ENCODE measurements at places on chromosomes 4 and X. TPM values are rescaled to one million over a fixed set of nuclear protein-coding genes. Genes with fewer than 3 reads are reported as not detected.

RNF128 gene
- 43.0 TPM for total RNA-seq

SOX3 gene
- total RNA-seq = not detected

ELK1 gene
- 26.9 TPM for total RNA-seq

EPGN gene
- total RNA-seq = not detected

TMSB15A gene
- total RNA-seq = 0.42 TPM

RHOXF2 gene
- not detected for total RNA-seq

POF1B gene
- 159 TPM for total RNA-seq

SLC38A5 gene
- total RNA-seq = 16.7 TPM

MTM1 gene
- total RNA-seq = 51.8 TPM

DNA sequence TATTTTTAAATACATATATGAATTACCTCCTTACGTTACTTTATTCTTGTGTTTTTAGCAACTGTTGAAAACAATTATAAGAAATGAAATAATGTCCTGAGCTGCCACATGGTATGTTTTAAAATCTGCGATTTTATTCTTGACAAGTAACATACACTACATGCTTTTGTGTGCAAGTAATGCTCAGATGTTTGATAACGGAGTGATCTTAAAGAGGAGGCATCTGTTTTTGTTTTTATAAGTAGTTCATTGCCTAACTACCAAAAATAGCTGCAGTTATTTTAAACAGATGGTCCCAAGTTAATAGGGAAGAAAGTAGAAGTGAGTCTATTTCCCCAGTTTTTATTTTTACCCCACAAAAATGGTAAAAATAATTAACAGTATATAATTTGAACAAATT, 55.2 kb downstream of the GAB1 start:
- no peak for DNase-seq

- DNase-seq = no peak
Measured at GRCh38 chr4:101135371-101136010, 211.8 kb downstream of the PPP3CA start.

DNA sequence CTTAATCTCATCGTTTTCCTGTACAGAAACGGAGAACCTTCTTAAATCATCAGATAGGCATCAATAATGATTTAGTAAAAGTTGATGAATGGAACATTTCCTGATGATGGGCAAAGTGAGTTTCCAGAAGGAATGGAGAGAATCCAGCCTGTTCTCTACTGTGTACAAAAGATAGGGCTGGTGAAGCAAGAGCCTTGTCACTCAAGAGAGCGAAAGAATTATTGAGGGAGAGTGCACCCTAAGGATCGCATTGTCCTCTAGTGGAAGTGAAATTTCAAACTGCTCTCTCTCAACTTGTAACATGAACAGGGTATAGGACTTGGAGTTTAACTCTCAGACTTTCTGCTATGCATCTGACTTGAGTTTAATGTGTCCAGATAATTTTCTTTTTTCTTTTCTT, 69.6 kb downstream of the CDS1 start:
- no peak for DNase-seq

DNA sequence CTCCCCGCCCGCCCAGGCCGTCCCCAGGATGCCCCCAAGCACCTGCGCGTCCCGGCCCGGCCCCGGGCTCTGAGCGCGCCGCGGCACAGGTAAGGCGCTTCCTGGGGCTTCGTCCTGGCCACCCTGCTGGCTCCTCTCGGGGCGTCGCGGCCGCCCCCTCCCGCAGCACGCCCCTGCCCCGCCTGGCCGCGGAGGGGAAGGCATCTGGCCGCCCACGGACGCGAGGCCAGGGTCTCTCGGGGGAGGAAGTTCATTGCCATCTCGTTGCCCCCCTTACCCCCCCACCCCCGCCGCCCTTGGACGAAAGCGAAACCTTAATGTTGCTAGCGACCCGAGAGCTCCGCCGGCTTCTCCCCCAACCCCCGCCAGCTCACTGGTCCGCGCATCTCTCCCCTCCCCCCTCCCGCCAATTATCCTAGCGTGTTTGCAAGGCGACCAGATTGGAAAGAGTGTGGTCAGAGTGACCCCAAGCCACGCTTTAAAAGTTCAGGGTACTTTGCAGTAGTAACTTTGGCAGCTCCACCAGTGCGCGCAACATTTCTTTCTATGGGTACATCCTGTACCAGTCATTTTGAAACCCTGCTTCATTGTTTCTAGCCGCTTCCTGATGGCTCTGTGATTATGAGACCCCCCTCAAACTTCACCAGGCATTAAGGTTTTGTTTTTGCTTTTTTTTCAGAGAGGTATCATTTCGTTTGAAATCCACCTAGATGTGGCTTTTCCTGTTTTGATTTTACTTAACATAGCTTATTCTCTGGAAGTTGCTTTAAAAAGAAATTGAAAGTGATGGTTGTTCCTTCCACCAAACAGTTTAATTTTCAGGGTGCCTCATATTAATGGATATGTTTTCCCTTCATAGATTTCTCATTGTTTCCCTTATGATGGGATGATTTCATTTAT, 626 bp downstream of the TBC1D1 start:
- peak; percentile 40 for DNase-seq

DNA sequence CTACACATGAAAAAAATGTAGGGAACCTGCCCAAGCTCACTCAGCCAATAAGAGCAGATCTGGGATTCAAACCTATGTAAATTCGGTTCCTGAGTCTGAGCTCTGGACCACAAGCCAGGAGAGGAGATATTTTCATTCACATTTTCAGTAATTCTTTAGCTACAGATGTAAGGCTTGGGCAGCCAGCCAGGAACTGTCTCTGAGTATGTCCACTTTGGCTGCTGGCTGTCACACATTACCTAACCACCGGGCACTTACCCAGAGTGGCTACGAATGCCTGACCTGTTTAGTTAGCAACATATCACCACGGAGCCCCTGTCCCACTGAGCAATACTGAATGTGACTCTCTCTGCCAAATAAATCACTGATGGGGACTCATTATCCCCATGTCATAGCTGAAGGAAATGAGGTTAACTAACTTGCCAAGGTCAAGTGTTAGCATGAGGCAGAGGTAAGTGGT, 15.3 kb downstream of the USP46 start:
- no peak for DNase-seq

DNA sequence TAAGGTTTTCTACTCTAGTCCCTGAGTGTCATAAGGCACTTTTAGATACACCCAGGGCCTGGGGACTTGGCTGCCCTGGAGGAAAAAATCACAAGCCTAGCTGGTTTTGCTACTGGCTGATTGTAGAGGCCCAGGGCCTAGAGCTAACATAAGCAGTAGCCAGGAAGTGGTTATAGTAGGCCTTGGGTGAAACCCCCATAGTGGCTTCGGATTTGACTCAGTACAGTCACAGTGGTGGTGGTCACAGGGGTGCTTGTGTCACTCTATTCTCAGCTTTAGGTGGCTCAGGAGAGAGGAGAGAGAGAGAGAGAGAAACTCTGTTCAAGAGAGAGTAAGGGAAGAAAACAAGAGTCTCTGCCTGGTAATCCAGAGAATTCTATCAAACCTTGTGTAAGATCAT, 194.5 kb upstream of the EDA2R start:
- no peak for DNase-seq

DNA sequence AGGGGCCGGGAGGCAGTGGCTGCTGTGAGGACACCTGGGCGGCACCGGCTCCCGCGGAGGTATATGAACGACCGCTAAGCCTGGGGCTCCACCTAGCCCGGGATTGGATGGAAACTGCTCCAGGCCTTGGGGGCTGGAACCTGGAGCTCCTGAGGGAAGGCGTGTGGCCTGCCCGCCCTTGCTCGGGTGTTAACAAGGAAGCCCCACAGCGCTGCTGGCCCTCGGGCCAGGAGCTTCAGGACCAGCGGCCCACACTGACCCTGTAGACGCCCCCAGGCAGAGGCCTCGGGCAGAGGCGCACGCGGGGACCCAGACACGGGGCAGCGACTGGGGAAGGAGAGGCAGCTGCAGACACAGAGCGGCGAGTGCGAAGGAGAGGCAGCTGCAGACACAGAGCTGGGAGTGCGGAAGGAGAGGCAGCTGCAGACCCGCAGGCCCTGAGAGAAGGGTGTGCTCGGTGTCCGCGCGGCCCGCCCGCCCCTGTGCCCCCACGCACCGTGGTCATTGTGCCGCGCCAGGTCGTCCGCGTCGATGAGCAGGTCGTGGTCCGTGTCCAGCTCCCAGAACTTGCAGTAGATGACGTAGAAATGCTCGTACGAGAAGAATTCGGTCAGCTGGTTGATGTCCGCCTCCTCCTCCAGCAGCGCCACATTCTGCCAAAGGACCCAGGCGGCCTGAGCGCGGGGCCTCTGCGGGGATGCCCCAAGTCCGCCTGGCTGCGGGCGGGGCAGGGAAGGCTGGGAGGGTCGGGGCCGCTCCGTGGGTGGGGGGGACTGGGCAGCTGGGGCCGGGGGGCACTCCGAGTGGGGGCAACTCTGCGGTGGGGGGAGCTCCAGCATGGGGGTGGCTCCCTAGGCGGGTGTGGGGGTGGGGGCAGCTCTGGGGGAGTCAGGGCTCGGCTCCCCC, 26.7 kb upstream of the GTPBP6 start:
- no peak for DNase-seq

DNA sequence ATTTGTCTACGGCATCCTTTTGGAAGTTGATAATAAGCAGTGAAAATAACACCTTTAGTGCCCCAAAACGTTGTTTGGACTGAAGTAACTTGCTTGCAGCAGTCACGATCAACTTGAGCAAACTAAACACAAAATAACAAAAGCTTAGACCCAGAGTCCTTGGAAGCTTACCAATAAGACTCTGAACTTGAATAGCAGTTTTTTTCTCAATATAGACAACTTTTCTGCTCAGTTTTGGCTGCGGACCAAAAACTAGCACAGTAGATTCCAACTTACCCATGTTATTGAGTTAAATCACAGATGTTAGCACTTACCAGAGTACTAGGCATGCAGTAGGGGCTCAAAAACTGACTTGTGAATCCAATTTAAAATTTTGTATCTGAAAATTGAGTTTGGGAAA, 746.9 kb downstream of the PCDH19 start:
- DNase-seq = no peak

DNA sequence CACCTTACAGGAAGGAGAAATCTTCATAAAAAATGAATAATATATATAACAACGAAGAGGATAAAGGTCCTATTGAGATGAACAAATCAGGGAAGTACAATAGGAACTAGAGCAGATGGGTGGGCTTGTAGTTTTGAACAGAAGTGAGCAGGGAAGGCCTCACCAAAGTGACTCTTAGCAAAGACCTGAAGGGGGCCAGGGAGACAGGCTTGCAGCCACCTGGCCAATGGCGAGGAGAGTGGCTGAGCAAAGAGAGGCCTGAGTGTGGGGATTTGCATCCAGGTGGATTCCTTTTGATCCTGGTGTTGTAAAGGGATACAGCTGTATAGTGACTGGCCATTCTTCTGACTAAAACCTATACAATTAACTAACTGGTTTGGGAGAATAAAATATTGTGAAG, 354.1 kb downstream of the CAMK2D start:
- DNase-seq = no peak

- no peak for DNase-seq
Measured at GRCh38 chr4:119132306-119132705, 3.3 kb upstream of the MYOZ2 start.

DNA sequence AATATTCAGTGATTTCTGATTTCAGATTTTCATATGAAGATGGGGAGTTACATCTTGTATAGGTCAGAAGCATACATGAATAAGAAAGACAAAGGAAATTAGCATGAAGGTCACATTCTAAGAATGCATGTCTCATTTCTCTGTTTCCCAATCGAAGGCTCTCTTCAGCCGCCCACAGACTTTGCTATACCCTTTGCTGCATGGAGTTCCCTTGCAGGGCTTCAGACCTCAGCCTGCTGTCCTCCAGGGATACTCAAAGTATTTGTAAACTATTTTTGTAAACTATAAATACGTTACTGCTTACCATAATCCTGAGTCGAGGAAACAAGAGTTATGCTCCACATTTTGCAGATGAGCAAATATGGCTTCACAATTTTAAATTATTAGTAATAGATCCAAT, 738.4 kb downstream of the PCDH18 start:
- DNase-seq = no peak

DNA sequence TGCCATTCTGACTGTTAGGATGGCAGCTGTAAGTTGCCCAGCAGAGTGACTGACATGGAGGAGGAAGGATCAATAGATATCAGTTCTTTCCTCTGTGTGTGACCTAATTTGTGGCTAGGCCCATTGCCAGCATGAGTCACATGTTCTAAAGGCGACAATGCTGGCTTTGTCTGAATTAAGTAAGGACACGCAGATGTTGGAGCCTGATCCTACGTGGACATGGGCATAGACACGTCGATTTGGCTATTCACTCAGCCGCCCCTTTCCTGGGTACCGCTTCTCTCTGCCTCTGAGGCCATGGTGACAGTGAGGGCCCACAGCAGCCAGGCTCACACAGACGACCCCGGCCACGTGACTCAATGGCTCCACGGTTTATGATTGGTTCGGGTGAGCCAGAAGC, 16.3 kb downstream of the PROM1 start:
- DNase-seq = peak; percentile 31

- no peak for DNase-seq
Measured at GRCh38 chr4:139084804-139085093, 69.2 kb downstream of the NOCT start.

DNA sequence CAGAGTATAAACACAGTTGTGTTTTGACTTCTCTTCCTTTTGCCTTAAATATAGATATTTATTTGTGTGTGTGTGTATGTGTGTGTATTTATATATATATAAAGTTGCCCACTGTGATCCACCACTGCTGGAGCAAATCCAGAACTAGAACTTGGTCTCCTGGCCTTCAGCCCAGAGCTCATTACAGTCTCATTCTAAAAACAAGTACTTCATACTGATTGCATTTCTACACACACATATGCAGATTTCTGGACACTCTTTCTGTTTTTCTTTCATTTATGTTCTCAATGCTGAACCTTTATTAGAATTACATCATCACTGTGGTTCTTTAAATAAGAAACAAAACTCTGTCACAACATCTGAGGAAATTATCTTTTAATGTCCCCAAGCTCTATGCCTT, 381 bp downstream of the TXK start:
- no peak for DNase-seq

DNA sequence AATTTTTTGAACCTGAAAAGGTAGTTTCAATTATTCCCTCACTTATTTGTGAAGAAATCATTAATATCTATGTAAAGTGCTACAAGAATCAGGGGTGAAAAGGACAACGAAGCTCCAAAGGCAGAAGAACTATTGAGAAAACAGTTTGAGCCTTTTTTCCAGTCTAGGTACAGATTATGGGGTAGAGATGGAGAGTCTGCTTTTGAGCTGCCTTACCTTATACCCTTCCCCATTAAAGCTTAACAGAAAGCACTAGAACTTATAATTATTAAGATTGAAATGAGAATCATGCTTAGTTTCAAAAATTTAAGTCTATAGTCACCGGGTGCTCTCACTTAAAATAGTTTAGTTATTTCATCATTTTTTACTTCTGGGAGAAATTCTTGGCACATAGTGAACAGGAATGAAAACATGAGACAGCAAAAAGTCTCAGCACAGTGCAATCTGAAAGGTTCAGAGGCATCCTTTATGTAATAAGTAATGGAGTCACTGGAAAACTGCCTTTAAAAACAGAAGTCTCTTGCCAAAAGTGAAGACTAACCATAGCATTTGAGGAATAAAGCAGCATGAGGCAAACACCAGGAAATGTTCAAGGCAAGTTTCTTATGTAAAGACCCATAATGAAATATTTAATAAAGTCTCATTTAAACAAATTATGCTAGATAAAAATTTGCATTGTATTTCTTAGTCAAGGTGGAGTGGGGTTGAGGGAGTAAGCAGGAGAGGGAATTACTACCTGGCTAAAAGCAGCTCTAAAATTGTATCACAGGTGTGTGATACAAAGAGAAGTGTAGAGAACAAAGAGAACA, 5.1 kb upstream of the DCLK2 start:
- DNase-seq = no peak
